ENCODE measurements at places on chromosomes 7 and 10.

- DNase-seq, result no peak
Observed at GRCh38 chr10:1674501-1674900, 62.8 kb downstream of the ADARB2 start.

DNA sequence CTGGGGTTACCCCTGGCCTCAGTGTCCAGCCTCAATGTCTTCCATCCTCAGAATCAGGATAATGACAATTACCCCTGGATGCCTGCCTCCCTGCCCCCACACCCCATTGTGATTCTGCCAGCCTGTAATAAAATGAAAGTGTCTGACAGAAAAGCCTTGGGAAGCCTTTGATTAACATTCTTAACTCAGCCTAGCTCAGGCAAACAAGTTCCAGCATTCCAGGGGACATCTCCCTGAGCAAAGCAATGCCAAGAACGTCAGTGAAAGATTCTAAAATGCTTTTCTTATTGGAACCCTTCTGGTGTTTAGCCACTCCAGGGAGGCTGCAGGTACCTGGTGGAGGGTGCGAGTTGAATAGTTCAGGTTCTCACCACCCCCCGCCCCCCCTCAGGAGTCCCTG, 18.7 kb downstream of the AFAP1L2 start:
- DNase-seq, result no peak

DNA sequence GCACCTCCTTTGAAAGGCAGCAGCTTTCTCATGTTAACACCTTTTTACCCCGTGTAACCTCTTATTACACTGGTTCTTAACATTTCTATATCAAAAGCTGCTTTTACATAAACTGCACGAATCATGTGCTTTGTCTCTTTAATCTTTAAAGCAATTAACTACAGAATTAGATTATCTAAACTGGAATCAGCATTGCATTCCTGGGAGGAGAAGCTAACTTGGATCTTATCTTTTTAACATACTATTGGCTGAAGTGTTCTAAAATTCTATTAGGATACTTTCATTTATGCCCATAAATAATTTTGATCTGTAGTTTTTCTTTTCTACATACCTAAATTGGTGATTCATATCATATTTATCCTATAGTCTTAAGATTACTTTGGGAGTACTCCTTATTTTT, 428.4 kb upstream of the IGFBP3 start:
- no peak for DNase-seq

- no peak for DNase-seq
Observed at GRCh38 chr10:64080071-64080470, 558.9 kb downstream of the REEP3 start.

GRCh38 chr7:136594739-136595144, 273.7 kb upstream of the CHRM2 start:
- DNase-seq, result peak; percentile 2

DNA sequence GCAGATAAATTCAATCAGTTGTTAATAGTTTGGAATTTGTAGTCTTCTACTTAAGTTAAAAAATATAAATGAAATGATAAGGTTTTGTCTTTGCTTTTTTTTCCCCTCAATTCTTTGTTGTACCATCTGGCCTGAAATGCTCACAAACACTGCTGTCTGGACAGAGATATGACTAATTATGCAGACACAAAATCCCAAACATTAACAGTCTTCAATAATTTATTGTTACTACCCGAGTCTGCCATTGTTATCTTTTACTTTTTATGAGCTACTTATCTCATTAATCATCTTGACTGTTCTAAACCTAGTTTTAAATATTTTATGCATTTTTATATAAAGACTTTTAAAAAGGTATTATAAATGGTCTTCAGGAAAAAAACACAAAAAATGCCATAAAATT, 64.7 kb upstream of the THSD7A start:
- peak; percentile 1 for DNase-seq

GRCh38 chr7:24701261-24702235, 55.7 kb downstream of the GSDME start:
- peak; percentile 94 for DNase-seq

GRCh38 chr10:34514290-34514689, 300.8 kb downstream of the PARD3 start:
- DNase-seq, result no peak

DNA sequence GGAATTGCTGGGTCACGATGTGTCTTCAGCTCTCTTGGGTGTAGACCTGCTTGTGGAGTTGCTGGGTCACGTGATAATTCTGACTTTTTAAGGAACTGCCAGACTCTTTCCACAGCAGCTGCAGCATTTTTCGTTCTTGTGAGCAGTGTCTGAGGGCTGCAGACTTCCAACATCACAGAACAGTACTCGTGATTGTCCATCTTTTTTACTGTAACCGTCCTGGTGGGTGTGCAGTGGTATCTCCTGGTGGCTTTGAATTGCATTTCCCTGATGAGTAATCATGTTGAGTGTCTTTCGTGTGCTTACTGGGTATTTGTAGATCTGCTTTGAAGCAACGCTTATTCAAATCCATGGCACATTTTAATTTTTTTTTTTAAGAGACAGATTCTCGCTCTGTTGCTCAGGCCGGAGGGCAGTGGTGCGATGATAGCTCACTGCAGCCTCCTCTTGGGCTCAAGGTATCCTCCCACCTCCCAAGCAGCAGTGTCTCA, 22.7 kb downstream of the INPP5A start:
- no peak for DNase-seq

- DNase-seq, result peak; percentile 9
Observed at GRCh38 chr10:23445591-23445990, 6.7 kb downstream of the OTUD1 start.

DNA sequence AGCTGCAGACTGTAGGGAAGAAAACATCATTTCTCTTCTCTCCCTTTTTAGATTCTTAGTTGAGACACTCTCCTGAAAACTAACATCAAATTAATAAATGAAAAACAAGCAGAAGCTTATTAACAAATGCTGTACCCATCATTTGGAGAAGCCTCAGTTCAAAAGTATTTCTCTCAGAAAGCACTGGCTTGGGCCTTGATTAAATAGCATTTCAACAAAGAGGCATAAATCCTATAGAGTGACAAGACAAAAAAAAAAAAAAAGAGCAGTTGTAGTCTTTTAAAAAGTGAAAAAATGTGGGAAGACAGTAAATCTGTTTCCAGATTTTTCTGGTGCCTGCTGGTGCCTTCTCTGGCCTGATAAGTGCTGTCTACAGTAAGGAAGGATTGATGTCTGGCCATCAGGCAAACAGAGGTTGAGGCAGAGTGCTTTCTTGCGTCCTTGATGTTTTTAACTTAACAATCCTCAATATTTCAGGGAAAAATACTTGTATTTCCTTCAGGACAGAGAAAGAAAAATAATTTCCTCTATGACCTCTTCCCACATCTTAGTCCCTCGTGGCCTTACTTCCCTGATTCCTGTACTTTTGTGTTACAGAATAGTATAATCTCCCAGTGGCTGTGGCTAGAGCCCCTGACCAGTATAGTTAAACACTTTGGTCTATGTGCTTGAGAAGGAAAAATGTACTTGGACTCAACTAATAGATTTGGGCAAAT, 300.5 kb downstream of the HGF start:
- no peak for DNase-seq

- DNase-seq, result no peak
Observed at GRCh38 chr7:55336540-55336939, 28.6 kb upstream of the LANCL2 start.

- DNase-seq, result no peak
Observed at GRCh38 chr10:35498693-35499092, 106.4 kb upstream of the GJD4 start.

DNA sequence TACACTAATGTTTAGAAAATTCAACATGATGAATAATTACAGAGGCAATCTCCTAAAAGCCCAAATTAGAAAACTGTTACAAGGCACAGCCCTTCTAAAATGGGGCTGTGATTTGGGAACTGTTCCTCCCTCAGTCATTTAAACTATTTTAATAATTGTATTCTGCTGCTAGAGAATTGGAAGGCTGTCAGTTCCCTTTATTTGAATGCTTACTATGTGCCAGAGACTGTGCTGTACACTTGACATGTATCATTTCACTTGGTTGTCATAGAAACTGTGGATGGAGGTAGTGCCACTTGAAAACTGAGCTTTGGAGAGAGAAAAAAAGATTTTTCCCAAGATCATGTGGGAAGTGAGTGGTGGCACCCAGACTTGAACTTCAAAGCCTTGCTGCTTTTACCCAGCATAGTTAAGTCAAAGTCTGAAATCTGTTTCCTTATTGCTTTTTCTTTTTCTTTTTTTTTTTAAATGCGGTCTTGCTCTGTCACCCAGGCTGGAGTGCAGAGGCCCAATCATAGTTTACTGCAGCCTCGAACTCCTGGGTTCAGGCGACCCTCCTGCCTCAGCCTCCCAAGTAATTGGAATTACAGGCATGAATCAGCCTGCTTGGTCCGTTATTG, 23.6 kb downstream of the UBE2D1 start:
- DNase-seq, result no peak

GRCh38 chr10:71911296-71911953, 52.8 kb upstream of the CHST3 start:
- DNase-seq, result no peak

DNA sequence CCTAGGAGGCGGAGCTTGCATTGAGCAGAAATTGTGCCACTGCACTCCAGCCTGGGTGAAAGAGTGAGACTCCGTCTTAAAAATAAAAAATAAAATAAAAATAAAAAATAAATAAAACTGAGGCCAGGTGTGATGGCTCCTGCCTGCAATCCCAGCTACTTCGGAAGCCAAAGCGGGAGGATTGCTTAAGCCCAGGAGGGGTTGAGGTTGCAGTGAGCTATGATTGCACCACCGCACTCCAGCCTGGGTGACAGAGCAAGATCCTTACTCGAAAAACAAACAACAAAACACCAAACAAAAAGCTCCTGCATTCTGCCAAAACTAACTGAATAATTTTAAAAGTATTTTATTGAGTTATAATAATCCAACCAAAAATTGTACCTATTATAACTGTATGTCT, 36.2 kb downstream of the AGAP4 start:
- DNase-seq, result no peak

DNA sequence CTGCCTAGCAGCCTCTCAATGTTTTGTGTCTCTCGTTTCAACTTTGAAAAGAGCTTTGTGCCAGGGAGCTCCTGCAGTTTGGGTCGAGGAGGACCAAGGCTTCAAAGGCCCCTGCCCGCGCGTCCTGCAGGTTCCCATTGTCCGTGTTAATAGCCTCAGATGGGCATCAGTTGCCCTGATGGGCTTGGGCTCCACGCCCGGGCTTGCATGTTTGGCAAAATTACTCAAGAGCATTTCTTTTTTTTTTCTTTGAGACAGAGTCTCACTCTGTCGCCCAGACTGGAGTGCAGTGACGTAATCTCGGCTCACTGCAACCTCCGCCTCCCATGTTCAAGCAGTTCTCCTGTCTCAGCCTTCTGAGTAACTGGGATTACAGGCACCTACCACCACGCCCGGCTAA, 636.6 kb downstream of the SDK1 start:
- no peak for DNase-seq

DNA sequence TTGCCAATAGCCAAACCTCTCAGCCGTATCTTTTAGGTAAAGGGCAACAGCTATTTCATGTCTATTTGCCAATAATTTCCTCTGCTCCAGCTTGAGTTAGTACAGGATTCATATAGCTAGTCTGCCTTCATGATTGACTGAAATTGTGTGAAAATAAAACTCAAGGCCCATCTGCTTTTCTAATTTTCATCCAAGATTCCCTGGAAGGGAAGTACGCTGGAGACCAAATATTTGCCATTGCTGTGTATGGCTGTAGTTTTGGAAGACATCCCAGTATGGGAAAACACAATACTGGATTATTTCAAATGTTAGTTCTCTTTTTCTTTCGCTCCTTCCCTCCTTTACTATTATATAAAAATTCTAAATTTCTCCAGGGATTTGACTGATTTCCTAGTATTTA, 652.4 kb downstream of the CNTNAP2 start:
- no peak for DNase-seq

DNA sequence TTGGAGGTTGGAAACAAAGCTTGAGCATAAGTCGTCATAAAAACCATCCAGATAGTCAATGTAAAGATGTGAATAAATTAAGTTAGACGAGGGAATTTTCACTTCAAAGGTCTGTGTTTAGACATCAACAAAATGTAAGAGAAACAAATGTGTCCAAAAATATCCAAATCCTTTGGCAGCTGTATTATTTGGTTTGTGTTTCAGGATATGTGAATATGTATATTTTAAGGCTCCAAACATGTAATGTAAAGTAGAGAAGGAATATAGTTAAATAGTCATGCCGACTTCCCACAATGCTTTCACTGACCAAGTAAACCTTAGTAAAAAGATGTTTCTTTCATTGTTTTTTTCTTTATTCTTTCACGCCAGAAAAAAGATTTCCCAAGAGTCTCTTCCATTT, 604.9 kb upstream of the NRP1 start:
- no peak for DNase-seq

GRCh38 chr10:4068629-4069028, 283.6 kb upstream of the KLF6 start:
- no peak for DNase-seq

DNA sequence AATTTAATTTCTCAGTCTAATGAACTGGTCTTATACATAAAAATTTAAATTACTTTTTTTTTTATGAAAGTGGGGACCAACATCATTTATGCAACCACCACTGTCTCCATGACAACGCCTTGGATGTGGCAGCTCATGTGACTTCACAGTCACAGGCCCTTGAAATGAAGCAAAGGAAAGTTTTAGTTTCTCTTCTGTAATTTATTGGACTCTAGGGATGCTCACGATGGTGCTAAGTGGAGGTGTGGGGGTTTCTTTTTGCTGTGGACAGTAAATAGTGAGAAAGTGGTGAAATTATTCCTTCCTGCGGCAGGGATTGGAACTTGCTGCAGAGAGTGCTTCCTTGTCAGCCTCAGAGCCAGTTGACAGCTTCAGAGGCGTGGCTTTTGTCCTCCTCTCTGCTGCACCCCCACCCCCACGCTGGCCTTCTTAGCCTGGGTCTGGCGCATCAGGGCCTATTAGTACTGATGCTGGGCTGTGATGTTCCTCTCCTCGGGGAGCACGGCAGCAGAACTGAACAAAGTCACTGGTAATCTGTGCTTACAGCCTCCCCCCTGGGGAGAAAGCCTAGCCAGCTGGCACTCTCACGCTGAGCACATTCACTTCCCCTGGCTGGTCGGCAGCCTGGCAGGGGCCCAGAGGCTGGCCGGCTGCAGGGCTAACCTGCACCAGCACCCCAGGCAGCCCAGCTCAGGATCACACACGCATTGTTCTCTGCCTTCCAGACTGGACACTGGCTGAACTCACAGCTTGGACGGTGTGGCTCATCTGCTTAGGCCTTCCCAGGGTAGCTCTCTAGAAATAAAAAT, 517.5 kb upstream of the GALNT17 start:
- DNase-seq, result peak; percentile 26

GRCh38 chr10:1241322-1241890, 185.2 kb downstream of the WDR37 start:
- no peak for DNase-seq

GRCh38 chr10:2631557-2632205, 435.7 kb upstream of the PFKP start:
- DNase-seq, result no peak

- no peak for DNase-seq
Observed at GRCh38 chr7:85292908-85293576, 106.2 kb upstream of the SEMA3D start.

- DNase-seq, result no peak
Observed at GRCh38 chr7:43585562-43585961, 2.7 kb downstream of the STK17A start.

- DNase-seq, result peak; percentile 26
Observed at GRCh38 chr10:33274096-33274785, 60.2 kb downstream of the NRP1 start.

GRCh38 chr7:142478479-142479220, 220.8 kb upstream of the PRSS58 start:
- DNase-seq, result peak; percentile 72
